ENCODE measurements at places on chromosomes 5 and 9. TPM values are rescaled to one million over a fixed set of nuclear protein-coding genes. Genes with fewer than 3 reads are reported as not detected.

- no peaks in the 10 kb centered on the region for H3K4me1 ChIP-seq
- no peak for DNase-seq
- H3K36me3 ChIP-seq, result no peaks in the 10 kb centered on the region
- no peak overlapping the region for H3K4me3 ChIP-seq
- no peak overlapping the region for H3K27ac ChIP-seq
- peaks cover 11% of the 10 kb centered on the region for H3K27me3 ChIP-seq
Measured at GRCh38 chr9:107587191-107587963, 97.8 kb upstream of the KLF4 start.

DNA sequence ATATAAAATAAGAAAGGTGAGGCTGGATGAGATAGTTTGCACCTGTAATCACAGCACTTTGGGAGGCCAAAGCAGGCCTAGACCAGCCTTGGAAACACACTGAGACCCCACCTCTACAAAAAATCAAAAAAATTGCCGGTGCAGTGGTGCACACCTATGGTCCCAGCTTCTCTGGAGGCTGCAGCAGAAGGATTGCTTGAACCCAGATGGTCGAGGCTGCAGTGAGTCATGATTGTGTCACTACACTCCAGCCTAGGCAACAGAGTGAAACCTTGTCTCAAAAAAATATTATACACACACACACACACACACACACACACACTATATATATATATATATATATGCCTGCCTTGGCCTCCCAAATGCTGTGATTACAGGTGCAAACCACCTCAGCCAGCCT is 1.3 kb downstream of the SLC35D2 start:
- no peak overlapping the region for H3K4me3 ChIP-seq
- no peaks in the 10 kb centered on the region for H3K36me3 ChIP-seq
- peaks cover 6% of the 10 kb centered on the region for H3K4me1 ChIP-seq
- H3K27ac ChIP-seq, result no peak overlapping the region

FAF2 gene
- 27.7 TPM for total RNA-seq

MARCOL gene
- total RNA-seq, result not detected

DNA sequence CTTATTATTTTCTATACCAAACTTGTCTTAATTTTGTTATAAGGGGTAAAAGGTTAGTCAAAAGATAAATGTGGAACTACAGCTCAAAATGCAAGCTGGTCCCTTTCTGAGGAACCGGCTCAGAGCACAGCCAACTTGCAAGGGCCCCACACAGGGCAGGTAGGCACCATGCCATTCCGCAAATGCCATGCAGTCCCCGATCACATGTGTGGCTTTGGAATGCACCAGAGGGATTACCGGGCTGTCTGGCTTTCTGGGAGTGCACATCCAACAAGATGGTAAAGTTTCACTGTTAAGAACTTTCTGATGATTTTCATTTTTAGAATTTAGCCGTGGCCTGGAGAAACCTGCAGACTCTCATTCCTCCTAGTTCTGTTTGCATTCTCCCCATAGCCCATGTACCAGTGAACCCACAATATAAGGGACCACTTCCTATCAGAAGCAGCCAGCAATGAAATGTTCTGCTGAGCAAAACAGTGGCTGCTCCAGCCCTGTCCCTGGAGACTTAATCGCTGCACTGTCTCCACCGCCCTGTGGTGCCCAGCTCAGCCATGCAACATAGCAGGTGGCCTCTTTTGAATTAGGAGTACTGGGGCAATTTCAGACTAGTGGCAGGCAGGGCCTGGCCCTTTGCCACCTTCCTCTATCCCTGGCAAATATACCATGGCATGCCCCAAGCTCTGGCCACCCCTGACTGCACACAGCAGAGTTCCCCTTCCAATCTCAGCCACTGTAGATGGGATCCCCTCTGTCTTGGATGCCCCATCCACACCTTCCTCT is 11.4 kb downstream of the SHB start:
- no peaks in the 10 kb centered on the region for H3K36me3 ChIP-seq
- H3K4me1 ChIP-seq, result no peaks in the 10 kb centered on the region
- DNase-seq, result no peak
- no peak overlapping the region for H3K4me3 ChIP-seq
- H3K27me3 ChIP-seq, result peaks cover 4% of the 10 kb centered on the region

- peak overlapping the region; percentile 22 for H3K27ac ChIP-seq
- H3K4me3 ChIP-seq, result no peak overlapping the region
- peak; percentile 71 for DNase-seq
- H3K36me3 ChIP-seq, result peaks cover 4% of the 10 kb centered on the region
- H3K4me1 ChIP-seq, result peaks cover 57% of the 10 kb centered on the region
Measured at GRCh38 chr5:139574641-139575312, 13.6 kb downstream of the UBE2D2 start.

- no peak for DNase-seq
- no peaks in the 10 kb centered on the region for H3K36me3 ChIP-seq
- H3K27me3 ChIP-seq, result no peaks in the 10 kb centered on the region
Measured at GRCh38 chr5:153619771-153620170, 129.3 kb downstream of the GRIA1 start.

DNA sequence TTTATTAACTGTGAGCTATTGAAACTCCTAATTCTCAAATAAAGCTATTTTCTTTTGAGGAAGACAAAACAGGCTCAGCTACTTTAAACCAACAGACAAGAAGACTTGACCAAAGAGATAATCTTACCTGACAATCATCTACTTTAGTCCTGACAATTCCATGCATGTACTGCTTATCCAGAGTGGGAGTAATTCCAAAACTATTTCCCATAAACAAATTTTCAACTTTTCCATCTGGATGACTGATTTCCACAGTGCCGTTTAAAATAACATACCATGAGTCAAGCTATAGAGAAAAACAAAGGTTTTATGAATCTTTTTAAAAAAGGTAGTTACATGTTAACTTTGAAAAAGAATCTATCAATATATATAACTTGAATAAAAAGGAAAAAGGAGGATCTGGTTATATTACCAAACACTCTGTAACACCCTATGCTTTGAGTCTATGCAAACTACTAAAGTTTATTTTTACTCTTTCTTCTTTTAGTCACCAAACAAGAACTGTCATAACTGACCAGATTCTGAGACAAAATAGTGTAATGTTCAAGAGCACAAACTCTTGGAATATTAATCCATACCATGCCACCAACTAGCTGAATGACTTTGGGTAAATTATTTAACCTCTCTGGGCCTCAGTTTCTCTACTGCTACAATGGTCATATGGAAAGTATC is 129.7 kb downstream of the RAPGEF6 start:
- no peak overlapping the region for H3K4me3 ChIP-seq
- peaks cover 60% of the 10 kb centered on the region for H3K36me3 ChIP-seq
- H3K4me1 ChIP-seq, result no peaks in the 10 kb centered on the region
- no peak for DNase-seq
- H3K27me3 ChIP-seq, result no peaks in the 10 kb centered on the region

DNA sequence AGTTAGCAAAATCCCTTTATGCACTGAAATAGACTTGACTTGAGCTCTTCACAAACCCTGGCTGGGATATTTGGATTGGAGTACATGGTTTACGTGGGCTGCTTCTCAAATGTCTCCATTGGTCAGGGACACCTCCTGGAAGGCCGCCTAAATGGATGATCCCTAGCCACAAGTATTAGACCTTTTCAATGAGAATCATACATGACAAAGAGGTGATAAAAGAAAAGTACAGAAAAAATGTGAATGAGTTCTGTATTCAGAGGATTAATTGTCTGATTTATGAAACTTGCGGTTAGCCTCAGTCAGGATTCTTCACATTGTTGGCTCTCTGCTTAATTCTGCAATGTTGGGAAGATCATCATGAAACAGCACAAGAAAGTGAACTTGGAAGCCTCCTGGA is 752.8 kb upstream of the ADAMTS16 start:
- H3K27ac ChIP-seq, result no peak overlapping the region
- H3K36me3 ChIP-seq, result no peaks in the 10 kb centered on the region
- no peaks in the 10 kb centered on the region for H3K27me3 ChIP-seq
- no peaks in the 10 kb centered on the region for H3K4me1 ChIP-seq

- no peaks in the 10 kb centered on the region for H3K27me3 ChIP-seq
- H3K4me1 ChIP-seq, result peaks cover 13% of the 10 kb centered on the region
- peak; percentile 82 for DNase-seq
- H3K27ac ChIP-seq, result peak overlapping the region; percentile 96
- peak overlapping the region; percentile 96 for H3K4me3 ChIP-seq
- H3K36me3 ChIP-seq, result no peaks in the 10 kb centered on the region
Measured at GRCh38 chr9:6703898-6704639, 53.7 kb upstream of the KDM4C start.

GRCh38 chr9:114428466-114428865 is 40.7 kb upstream of the AKNA start:
- no peaks in the 10 kb centered on the region for H3K36me3 ChIP-seq
- no peak overlapping the region for H3K27ac ChIP-seq
- H3K4me3 ChIP-seq, result no peak overlapping the region

GRCh38 chr5:56123531-56124243 is 109.4 kb downstream of the ANKRD55 start:
- peaks cover 24% of the 10 kb centered on the region for H3K4me1 ChIP-seq
- DNase-seq, result no peak
- H3K4me3 ChIP-seq, result no peak overlapping the region
- no peak overlapping the region for H3K27ac ChIP-seq

DNA sequence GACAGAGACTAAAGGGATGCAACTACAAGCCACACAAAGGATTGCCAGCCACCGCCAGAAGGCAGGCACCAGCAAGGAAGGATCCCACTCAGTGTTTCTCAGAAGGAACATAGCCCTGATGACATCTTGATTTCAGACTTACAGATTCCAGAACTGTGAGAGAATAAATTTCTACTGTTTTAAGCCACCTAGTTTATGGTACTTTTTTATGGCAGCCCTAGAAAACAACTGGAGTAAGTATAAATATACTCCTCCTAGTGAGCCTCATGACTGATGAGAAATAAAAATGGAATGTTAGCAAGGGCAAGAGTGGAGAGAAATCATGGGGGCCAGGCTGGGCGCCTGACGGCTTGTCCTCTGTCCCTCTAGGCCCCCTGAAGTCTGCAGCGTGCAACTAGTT is 307.3 kb downstream of the PIK3R1 start:
- peaks cover 3% of the 10 kb centered on the region for H3K27me3 ChIP-seq
- no peaks in the 10 kb centered on the region for H3K4me1 ChIP-seq
- no peaks in the 10 kb centered on the region for H3K36me3 ChIP-seq
- no peak overlapping the region for H3K4me3 ChIP-seq
- no peak overlapping the region for H3K27ac ChIP-seq

- H3K4me3 ChIP-seq, result no peak overlapping the region
- DNase-seq, result no peak
- H3K27me3 ChIP-seq, result peaks cover 10% of the 10 kb centered on the region
Measured at GRCh38 chr9:69380301-69380700, 55.3 kb downstream of the ENTREP1 start.

DNA sequence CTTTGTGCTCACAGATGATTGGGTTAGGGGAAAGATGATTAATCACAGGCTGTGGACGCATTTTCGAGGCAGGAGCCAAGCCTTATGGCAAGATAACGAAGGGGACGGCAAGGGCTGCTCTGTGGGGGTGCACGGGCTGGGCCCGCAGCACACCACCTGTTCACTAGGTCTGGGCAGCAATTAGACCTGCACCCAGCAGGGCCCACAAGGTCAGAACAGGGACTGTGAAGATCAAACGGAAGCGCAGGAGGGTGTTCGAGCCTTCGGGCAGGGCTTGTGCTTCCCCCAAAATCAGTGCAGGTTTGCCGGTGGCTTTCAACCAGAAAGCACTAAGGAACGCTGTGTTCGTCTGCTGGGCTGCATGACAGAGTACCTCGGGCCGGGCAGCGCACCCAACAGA is 73.7 kb downstream of the UBE2QL1 start:
- H3K27ac ChIP-seq, result no peak overlapping the region
- DNase-seq, result no peak
- H3K4me1 ChIP-seq, result no peaks in the 10 kb centered on the region

DNA sequence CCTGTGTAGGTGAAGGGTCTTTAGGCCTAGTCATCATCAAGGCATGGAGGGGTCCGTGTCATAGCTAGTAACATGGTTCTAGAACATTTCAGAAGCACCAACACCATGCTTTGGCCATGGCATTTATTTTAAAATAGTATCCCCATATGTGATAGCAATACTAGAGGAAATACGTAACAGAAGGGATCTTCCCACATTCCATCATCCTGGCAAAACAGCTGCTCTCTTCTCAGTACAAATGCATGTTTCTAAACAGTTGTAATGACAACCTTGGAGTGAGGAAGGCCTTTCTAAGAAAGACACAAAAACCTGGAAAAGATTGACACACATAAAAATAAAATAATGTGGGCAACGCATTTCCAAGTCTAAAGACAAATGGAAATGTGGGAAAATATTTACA is 97.6 kb downstream of the GADD45G start:
- no peak overlapping the region for H3K27ac ChIP-seq
- H3K4me3 ChIP-seq, result no peak overlapping the region
- peaks cover 22% of the 10 kb centered on the region for H3K4me1 ChIP-seq
- H3K27me3 ChIP-seq, result no peaks in the 10 kb centered on the region
- H3K36me3 ChIP-seq, result no peaks in the 10 kb centered on the region

RFX3 gene
- 26.6 TPM for total RNA-seq
